Activated CD8-positive, alpha-beta memory T cell treated with anti-CD3 and anti-CD28 coated beads, Interleukin-2, amount 50 U/mL, for 4 hours (primary cell): ENCODE measurements at places on chromosomes 13 and 19.
A peak's percentile ranks its signal among the peaks of the same experiment; 100 is the strongest.

- peak; percentile 39 for DNase-seq
Observed at GRCh38 chr19:40143612-40144011, 47.6 kb upstream of the MAP3K10 start.

- DNase-seq = no peak
Observed at GRCh38 chr13:44796597-44797490, 192.4 kb downstream of the NUFIP1 start.

- no peak for DNase-seq
Observed at GRCh38 chr19:41443813-41444455, 978 bp downstream of the ERICH4 start.

GRCh38 chr13:40123962-40124632, 468.6 kb downstream of the COG6 start:
- no peak for DNase-seq

- no peak for DNase-seq
Observed at GRCh38 chr13:81658598-81659370, 1317.9 kb upstream of the SPRY2 start.

- no peak for DNase-seq
Observed at GRCh38 chr13:23617551-23618024, 47.4 kb downstream of the TNFRSF19 start.

- DNase-seq = peak; percentile 81
Observed at GRCh38 chr19:996051-996838, 4.0 kb upstream of the GRIN3B start.

DNA sequence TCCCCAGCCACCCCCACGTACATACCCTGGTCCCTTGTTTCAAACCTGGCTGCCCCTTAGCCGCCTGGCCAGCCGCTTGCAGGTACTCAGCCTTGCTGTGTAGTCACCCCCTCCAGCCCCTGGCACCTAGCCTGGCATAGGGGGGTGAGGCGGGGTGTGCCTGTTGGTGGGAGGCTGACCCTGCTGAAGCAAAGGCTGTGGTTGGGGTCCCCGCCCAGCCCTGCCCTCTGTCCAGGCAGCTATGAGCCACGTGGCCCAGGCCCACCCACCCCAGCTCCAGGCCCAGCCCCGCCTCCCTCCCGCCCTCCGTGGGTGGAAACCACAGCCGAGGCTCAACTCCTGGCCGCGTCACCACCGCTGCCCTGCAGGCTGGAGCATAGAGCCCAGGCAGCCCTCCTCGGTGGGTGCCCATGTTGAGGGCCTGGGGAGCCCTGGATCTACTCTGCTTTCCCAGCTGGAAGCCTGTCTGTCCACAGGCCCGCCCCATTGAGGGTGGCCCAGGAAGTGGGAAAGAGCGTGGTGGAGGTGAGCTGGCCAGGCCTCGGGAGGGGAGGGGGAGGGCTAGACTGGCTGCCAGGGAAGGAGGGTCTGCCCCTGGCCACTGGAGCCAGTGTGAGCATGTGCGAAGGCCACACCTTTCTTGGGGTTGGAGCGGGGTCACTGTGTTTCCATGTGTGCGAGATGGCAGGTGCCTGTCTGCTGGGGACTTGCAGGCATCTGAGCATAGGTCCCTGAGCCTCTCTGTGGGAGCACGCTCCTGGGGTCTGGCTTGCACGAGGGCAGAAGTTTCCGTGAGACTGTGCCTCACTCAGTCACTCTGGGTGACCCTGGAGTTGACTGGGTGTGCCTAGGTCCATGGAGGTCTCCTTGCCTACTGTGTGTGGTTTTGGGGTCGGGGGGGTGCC, 31.0 kb downstream of the PAK4 start:
- no peak for DNase-seq

DNA sequence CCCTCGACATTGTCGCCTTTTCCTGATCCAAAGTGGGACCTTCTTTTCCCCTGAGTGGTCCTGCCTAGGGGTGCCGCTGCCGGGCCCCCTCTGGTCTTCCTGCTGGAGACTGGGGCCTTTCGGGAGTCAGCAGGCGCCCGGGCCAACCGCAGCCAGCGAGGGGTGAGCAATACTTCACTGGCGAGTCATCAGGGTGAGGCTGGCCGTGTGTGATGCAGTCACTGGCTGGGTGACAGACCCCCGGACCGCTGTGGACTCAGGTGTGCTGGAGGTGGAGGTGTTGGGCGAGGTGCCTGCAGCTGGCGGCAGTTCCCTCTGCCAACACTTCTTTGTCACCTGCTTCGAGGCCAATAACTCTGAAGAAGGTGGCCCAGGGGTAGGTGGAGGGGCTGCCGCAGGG, 1.5 kb upstream of the CGB5 start:
- no peak for DNase-seq

DNA sequence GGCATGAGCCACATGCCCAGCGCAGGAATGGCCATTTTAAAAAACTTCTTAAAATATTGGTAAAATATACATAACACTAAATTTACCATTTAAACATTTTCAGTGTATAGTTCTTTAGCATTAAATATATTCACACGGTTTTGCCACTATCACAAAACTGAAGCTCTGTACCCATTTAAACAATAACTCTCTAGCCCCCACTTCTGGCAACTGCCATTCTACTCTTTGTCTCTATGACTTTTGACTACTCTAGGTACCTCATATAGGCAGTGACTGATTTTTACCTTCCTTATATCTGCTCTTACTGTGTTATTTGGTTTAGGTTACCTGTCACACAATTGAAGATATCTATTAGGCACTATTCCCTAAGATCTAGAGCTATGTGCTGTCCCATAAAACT, 2.3 kb upstream of the KBTBD7 start:
- no peak for DNase-seq

DNA sequence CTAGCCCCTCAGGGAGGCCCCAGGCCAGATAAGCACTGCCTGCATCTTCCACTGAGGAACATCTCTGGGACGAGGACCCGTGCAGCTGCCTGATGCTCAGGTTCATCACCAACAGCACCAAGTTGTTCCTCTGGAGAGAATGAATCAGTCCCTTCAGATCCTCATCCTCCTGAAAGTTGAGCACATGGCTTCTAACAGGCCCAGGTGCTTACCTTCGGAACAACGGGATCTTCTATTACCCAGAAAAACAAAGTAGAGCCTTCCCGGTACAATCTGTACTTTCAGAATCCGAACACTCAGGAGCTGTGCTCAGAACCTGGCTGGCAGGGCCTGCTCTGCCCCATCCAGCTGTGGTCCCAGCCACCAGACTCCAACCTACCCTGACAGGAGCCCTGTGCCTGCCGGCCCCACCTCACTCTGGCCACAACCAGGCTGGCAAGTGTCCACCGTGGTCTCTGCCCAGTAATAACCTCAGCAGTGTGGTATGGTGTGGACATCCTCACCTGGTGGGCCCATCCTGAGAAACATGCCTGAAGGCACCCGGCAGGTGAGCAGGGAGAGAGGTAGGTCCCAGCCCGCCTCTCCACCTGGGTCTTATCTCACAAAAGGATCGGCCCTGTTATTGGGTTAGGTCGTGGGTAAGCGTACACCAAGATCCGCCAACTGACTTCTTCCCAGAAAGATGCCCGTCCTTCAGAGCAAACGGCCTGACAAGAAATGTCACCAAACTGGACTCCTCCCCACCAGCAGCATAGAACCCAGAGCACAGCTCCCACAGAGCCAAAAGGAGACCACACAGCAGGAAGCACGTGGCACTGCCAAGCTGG, 34.1 kb downstream of the ELL start:
- DNase-seq = no peak

GRCh38 chr19:4624301-4624700, 15.0 kb upstream of the TNFAIP8L1 start:
- no peak for DNase-seq

DNA sequence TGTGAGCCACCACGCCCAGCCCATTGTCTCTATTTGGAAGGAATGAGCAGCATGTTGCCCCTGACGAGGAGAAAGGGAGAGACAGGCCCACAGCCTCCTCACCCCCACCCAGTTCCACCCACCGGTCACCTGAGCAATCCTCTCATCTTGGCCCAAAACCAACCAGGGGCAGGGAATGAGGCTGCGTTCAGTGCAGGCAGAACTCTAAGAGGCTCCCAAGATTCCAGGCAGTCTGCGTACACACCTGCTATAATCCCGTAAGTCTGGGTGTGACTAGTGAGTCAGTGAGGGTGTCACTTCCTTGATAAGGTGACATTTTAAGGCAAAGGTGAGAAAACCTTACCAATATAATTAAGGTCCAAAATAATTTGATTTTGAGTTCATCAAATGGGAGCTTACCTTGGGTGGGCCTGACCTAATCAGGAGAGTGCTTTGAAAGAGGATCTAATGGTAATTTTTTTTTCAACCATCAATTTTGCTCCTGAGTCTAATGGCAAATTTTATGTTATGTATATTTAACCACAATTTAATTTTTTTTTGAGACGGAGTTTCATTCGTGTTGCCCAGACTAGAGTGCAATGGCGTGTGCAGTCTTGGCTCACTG, 26.9 kb upstream of the KLF2 start:
- DNase-seq = no peak

DNA sequence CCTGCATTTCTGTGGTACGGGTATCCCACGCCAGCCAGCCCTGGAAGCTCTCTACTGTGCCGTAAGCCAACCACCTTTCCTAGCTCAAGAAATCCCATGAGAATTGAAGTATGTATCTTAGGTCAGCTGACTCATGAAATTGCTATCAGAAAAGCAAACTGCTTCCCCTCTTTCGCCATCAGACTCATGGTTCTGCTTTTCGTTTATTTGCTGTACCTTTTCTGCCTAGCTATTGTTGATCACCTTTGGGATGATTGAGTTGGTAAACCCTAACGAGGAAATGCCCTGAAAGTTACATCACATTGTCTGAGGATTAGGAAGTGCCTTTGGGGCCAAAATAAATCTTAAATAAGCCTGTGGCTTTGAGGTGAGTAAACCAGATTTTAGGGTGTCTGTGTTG, at the start of gene ADGRE3:
Gene ADGRE3, minus strand, starts transcription at position 81 of the 400 bp plus-strand sequence. Its CDS starts 74 bp downstream, at position 7.
- no peak for DNase-seq

DNA sequence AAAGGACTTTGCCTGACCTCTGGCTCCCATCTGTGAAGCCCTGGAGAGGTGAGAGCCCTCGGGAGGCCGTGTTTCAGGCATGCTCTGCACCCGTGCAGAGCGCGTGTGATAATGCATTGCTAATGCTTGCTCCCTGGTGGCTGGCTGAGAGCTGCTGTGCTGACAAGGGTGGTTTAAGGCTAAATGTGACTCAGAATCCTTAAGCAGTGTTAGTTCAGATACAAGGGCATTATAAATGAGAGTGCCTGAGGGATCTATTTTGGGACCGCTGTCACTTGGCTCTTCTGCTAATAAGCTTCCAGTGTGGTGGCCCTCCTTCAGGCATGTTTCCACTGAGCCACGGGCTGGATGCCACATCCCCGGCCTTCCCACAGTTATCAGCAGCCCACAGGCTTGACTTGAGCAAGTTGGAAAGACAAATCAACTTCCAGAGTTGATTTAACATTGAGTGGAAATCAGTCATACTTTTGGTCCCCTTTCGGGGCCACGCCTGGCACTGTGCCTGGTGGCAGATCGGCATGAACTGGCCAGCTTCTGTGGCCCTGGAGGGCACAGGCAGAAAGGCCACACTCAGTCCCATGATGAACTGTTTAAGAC, 17.0 kb downstream of the ALOX5AP start:
- no peak for DNase-seq

DNA sequence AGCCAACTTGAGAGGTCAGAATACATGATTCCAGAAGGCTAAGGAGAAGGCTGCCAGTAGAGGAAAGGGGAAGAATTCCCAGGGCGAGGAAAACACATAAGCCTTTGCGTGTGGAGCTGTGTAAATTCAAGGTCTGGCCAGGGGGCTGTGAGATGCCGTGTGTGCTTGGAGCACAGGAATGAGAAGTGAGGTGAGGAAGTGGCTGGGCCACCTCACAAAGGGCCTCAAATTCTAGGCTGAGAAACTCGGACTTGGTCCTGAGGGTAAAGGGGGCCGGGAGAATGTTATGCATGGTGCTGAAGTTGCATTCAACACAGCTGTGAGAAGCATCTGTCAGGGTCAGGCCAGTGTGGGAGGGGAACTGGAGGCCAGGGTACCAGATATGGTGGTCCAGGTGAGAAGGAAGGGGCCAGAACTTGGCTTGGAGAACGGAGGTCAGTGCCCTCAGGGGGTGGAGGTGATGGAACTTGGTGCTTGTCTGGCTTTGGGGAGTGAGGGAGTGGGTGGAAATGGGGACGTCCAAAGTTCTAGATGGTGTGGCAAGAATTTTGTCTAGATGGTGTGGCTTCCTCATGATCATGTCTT, 4.9 kb upstream of the ZNF580 start:
- DNase-seq = no peak

GRCh38 chr13:103218253-103218652, 152.0 kb upstream of the SLC10A2 start:
- DNase-seq = no peak

DNA sequence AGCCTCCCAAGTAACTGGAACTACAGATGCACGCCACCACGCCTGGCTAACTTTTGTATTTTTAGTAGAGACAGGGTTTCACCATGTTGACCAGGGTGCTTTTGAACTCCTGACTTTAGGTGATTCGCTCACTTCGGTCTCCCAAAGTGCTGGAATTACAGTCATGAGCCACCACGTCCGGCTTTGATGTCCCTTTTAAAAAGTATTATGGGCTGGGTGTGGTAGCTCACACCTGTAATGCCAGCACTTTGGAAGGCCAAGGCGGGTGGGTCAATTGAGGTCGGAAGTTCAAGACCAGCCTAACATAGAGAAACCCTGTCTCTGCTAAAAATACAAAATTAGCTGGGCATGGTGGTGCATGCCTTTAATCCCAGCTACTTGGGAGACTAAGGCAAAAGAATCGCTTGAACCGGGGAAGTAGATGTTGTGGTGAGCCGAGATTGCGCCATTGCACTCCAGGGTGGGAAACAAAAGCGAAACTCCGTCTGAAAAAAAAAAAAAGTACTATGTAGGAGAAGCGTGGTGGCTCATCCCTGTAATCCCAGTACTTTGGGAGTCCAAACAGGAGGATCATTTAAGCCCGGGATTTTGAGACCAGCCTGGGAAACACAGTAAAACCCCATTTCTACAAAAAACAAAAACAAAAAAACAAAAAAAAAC, 22.8 kb upstream of the ERVV-1 start:
- DNase-seq = no peak

- DNase-seq = no peak
Observed at GRCh38 chr13:41232578-41233480, 30.5 kb downstream of the MTRF1 start.

DNA sequence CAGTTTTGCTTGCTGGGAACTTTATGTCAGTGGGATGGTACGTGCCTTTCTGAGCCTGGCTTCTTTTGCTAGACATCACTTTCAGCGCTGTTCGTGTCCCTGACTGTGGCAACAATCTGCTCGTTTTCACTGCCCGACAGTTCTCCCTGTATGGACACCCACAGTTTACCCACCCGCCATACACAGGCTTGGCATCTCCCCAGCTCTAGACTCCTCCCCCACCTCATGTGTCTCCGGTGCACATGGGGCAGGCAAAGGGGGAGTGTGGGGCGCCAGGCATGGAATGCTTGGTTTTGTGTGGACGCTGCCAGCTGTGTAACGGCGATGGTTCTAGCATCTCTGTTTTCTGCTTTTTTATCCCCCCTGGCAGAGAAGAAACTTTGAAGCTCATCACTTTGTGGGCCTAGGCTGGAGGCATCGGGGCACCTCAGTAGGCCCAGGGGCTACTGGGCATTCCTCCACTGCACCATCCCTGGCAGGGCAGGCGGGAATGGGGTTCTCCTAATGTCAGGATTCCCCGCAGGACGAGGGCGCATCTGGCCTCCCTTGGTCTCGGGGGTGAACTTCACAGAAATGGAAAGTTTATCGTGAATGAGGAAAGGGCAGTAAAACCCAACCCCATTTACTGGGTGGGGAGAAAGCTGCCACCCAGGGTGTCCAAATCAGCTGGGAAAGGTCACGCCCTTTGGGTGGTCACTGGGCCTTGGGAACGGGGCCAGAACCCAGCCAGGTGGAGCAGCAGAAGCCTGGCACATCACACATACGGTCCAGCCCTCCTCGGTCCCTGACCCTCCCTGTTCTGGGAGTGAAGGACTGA, 60.8 kb downstream of the CEBPG start:
- DNase-seq = no peak
